ENCODE measurements at places on chromosomes 13 and 19. TPM values are rescaled to one million over a fixed set of nuclear protein-coding genes. Genes with fewer than 3 reads are reported as not detected.

LMTK3 gene
- 3.6 TPM for total RNA-seq

PCSK4 gene
- 1.6 TPM for total RNA-seq

RPS5 gene
- total RNA-seq: 1,288 TPM

FAAP24 gene
- 10.1 TPM for total RNA-seq

CLDN10 gene
- not detected for total RNA-seq

CRLF1 gene
- total RNA-seq: not detected

SBSN gene
- not detected for total RNA-seq

SERPINE3 gene
- not detected for total RNA-seq

PMIS2 gene
- total RNA-seq: not detected

ATP8B3 gene
- 3.6 TPM for total RNA-seq

CPAMD8 gene
- 0.33 TPM for total RNA-seq

ZNF534 gene
- not detected for total RNA-seq

KLK4 gene
- total RNA-seq: not detected

YJEFN3 gene
- 14.6 TPM for total RNA-seq

DEDD2 gene
- 34.8 TPM for total RNA-seq

CALR3 gene
- not detected for total RNA-seq

OR7D2 gene
- 0.37 TPM for total RNA-seq

All from activated CD4-positive, alpha-beta T cell treated with anti-CD3 and anti-CD28 coated beads, Interleukin-2, amount 10 ng/mL, durations not matched to agents 24 days and 14 days (primary cell).